ENCODE measurements at places on chromosomes 16 and 17. TPM values are rescaled to one million over a fixed set of nuclear protein-coding genes. Genes with fewer than 3 reads are reported as not detected.

SDK2 gene
- total RNA-seq = 1.4 TPM

DNA sequence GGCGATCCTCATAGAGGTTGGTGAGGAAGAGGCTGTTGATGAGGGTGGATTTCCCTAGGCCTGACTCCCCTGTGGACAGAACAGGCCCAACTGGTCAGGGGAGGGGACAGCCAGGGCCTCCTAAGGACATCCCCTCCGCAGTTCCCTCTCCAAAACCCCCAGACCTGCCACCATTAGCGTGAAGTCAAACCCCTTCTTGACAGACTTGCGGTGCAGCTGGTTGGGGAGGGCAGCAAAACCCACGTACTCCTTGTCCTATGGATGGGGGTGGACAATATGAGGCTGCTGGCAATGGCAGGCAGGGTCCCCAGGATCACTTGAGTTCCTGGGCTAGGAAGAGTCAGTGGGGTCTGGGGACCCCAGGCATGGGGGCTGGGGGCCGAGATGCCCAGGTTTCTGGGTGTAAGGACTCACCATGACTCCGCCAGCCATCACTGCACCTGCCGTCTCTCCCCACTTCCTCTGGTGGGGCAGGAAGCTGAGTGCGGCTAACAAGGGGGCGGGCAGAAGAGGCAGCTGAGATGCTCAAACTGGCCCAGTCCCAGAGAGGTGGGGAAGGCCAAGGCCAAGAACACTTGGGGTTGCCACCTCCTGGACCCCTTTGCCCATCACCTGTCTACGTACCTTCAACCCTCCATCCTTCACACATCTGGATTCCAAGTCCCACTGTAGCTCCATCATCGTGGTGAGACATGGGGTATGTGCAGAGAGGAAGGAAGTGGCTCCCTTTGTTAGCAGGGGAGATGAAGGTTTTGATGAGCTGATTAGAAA is at the start of gene SEPTIN1:
Gene SEPTIN1 (minus strand): TSS at position 451 of the 771 bp plus-strand sequence. CDS start 19 bp downstream, at position 432.
- H3K27me3 ChIP-seq = no peaks in the 10 kb centered on the region
- peak within 1 kb of the TSS; percentile 99 for H3K4me3 ChIP-seq
- peak; percentile 63 for DNase-seq
- H3K27ac ChIP-seq = peak within 1 kb of the TSS; percentile 99

HS3ST3A1 gene
- 1.4 TPM for total RNA-seq

DNA sequence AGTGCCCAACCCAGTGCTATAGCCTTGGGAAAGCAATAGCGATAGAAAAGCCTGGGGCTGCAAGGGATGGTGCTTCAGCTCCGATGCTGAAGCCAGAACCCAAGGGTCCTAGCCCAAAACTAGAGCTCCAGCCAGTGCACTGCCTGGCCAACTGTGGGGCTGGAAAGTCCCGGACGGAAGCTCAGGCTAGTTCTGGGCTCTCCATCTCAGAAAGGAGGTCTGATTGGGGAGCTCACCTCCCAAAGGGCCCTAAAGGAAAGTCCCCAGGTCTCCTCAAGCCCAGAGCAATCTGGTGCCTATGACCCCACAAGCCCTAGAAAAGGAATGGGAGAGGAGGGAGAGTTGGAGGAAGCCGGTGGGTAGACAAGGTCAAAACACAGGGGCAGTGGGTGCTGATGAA is 2.0 kb upstream of the ABCC3 start:
- H3K27ac ChIP-seq = no peak overlapping the region
- H3K27me3 ChIP-seq = peaks cover 80% of the 10 kb centered on the region
- DNase-seq = no peak
- no peak overlapping the region for H3K4me3 ChIP-seq
- peaks cover 12% of the 10 kb centered on the region for H3K36me3 ChIP-seq

DNA sequence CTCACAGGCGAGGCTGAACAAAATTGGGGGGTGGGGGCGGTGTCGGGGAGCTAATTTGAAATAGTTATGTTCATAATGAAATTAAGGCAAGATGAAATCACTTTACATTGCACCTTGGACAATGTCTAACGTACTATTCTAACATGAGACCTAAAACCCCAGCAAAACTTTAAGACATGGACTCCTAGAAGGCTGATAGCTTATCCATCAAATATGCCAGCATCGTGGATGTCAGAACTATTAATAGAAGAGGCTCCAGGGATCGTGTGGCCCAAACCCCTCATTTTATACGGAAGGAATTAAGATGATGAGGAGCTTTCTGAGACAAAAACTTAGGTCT is 279.6 kb downstream of the SOX9 start:
- no peak overlapping the region for H3K27ac ChIP-seq
- H3K4me1 ChIP-seq = no peaks in the 10 kb centered on the region
- no peaks in the 10 kb centered on the region for H3K36me3 ChIP-seq
- no peak overlapping the region for H3K4me3 ChIP-seq
- DNase-seq = no peak

DNA sequence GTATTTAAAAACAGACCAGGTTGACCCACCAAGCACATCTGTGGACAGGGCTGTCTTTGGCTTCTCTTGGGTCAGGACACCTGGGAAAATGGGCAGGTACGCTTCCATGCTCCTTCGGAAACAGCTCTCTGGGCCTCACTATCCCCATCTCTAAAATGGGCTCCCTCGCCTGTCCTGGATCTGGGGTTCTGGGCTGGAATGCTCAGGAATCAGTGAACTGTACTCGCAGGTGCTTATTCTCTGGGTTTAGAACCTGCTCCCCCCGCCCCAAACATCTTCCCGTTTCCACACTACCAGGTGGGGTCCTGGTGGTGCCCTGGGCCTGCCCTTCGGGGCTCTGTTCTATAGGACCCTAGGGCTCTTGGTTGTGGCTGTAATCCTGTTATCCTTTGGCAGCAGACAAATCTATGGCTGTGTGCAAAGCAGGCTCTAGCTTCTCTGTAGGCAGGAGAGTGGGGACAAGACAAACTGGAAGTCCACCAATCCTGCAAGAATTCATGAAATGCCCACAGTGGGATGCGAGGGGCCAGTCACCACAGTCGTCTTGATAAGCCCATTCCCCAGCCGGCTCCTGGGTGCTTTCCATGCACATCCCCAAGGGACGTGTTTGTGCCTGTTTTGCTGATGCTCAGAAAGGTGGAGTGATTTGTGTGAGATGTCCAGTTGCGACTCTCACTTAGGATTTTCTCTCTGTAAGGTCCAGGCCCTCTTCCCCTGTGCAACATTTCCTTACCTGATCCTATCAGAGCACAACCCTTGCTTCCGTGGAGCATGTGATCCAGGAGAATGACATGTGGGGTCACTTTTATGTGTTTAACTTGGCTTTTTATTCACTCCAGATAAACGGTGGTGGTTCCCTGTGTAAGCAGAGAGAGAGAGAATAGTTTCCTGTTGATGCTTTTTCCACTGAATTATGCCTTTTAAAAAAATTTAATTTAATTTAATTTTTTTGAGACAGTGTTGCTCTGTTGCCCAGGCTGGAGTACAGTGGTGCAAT is 37.2 kb downstream of the HAPSTR1 start:
- H3K36me3 ChIP-seq = no peaks in the 10 kb centered on the region
- H3K27me3 ChIP-seq = no peaks in the 10 kb centered on the region
- peak overlapping the region; percentile 87 for H3K27ac ChIP-seq
- DNase-seq = no peak
- H3K4me1 ChIP-seq = peaks cover 36% of the 10 kb centered on the region

GRCh38 chr17:7574176-7574953 is 5.1 kb upstream of the CD68 start:
- H3K4me1 ChIP-seq = peaks cover 47% of the 10 kb centered on the region
- H3K36me3 ChIP-seq = peaks cover 7% of the 10 kb centered on the region
- DNase-seq = no peak
- H3K27me3 ChIP-seq = no peaks in the 10 kb centered on the region
- peak overlapping the region; percentile 98 for H3K27ac ChIP-seq

GRCh38 chr16:70563636-70564035 is 40.0 kb downstream of the SF3B3 start:
- peaks cover 11% of the 10 kb centered on the region for H3K36me3 ChIP-seq
- H3K27ac ChIP-seq = no peak overlapping the region
- no peak for DNase-seq
- no peak overlapping the region for H3K4me3 ChIP-seq
- H3K27me3 ChIP-seq = no peaks in the 10 kb centered on the region

DNA sequence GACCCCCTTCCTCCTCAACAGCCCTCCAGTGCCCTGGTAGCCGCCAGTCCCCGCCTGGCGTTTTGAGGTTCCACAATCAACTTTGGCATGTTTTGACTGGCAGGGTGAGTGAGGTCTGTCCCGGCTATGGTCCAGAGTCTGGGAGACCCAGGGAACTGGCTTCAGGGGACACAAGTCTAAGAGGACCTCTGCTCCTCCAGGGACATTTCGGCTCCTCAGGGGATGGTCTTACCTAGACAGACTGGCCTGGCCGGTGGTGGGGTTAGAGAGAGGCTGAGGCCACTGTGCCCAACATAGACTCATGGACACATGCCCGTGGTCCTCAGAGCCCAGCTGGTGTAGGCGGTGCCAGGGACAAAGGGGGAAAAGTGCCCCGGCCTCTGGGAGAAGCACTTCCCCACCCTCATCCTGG is 2.2 kb downstream of the TMC8 start:
- peak overlapping the region; percentile 98 for H3K27ac ChIP-seq
- peak overlapping the region; percentile 99 for H3K4me3 ChIP-seq
- peaks cover 62% of the 10 kb centered on the region for H3K4me1 ChIP-seq
- no peaks in the 10 kb centered on the region for H3K27me3 ChIP-seq
- no peak for DNase-seq
- H3K36me3 ChIP-seq = peaks cover 11% of the 10 kb centered on the region

- peak within 1 kb of the TSS; percentile 73 for H3K4me3 ChIP-seq
- no peak for DNase-seq
- H3K27me3 ChIP-seq = peaks cover 55% of the 10 kb centered on the region
Observed at GRCh38 chr17:74922694-74923537, at the start of gene USH1G. Gene USH1G, minus strand, starts transcription at chr17:74923255. Its CDS starts 182 bp downstream, at chr17:74923073.

ACE gene
- 21.5 TPM for total RNA-seq

All from T-helper 17 cell (primary cell).